NCI-H2029 (cell line): ENCODE measurements at places on chromosomes 12 and 14.

GRCh38 chr12:31274520-31275300 lies 51.2 kb downstream of the SINHCAF start:
- no peak for DNase-seq

DNA sequence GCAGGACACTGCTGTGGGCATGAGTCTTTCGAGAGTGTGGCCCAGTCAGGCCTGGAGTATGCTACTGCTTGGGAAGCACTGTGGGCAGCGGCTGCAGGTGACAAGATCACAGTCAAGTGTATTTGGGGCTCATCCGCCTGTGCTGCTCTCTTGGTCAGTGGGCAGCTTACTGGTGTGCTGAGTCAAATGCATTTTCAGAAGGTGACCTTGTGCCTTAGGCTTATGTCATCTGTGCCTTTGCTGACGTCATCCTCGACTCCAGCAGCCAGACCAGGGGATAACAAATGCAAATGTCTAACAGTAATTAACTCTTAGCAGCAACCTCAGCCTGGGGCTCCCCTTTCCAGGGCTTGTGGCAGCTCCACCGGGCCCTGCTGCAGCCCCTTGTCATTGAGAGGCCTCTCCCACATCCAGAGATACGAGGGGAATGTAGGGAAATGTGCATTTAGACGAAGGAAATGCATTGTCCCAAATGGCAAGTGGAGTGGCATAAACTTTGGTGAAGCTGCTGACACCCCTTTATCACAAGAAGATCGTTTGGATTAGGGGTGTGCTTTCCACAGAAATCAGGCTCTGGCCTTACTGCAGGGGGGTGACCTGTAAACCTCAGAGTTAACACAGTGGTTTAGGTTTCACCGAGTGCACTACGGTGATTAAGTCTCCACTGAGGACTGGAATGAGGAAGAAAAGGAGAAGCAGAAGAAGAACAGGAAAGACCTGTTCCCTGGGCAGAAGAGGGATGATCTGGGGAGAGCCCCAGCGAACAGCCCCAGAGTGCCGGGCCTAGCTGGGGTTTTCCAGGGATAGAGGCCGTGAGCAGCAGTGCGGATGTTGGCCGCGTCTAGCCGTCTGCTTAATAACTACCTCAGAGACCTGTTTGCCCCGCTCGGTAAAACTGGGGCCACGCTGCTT lies 39.7 kb downstream of the PSMA6 start:
- peak; percentile 84 for DNase-seq

GRCh38 chr12:120200364-120200800 lies 529 bp downstream of the RPLP0 start:
- DNase-seq, result no peak

GRCh38 chr12:1469070-1469469 lies 125.3 kb downstream of the FBXL14 start:
- DNase-seq, result no peak

- DNase-seq, result no peak
Observed at GRCh38 chr14:44763356-44763755, 198.4 kb downstream of the KLHL28 start.

DNA sequence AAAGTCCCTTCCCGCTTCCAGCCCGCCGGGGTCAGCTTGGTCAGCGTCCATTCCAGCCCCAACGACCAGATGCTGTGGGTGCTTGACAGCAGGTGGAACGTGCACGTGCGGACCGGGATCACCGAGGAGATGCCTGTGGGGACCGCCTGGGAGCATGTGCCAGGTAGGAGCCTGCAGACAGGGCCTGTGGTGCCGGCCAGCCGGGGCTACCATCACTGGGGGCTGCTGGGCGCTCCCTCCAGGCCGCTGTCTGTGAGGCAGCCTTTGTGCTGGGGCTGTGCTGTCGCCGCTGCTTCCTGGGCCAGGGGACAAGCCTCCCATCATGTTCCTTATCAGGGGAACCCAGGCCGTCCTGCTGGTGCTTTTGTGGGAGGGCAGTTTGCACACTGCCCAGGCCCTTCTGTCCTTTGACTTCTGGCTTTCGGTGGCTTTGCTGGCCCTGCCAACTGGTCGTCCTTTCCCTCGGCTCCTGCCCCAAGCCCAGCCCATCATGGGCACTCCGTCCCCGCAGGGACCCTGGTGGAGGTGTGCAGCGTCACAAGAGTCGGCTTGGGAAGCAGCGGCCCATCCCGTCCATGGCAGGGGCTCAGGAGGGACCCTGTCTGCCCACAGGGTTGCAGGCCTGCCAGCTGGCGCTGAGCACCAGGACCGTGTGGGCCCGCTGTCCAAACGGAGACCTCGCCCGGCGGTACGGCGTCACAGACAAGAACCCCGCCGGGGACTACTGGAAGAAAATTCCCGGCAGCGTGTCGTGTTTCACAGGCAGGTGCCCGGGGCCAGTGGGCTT lies 12.4 kb downstream of the ANKRD9 start:
- DNase-seq, result no peak

DNA sequence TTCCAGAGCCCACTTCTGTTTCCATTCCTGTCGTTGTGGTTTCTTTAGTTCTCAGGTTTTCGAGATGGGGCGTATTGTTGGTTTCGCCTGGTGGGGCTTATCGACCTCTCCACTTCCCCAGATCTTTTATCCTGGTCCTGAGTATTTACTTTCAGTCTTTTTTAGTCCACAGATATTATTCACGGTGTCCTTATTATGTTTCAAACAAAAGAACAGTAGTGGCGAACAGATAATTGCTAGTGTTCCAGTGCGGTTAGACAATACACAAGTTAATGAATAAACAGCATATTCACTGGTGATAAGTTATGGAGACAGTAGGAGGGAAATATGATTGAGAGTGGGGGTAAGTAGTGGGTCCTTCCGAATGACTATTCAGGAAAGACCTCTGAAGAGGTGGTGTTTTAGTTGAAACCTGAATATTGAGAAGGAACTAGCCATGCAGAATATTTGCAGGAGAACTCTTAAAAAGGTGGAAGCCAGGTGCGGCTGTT lies 668 bp downstream of the TMEM260 start:
- DNase-seq, result peak; percentile 93

GRCh38 chr12:100942984-100943749 lies 148.6 kb downstream of the ANO4 start:
- no peak for DNase-seq

DNA sequence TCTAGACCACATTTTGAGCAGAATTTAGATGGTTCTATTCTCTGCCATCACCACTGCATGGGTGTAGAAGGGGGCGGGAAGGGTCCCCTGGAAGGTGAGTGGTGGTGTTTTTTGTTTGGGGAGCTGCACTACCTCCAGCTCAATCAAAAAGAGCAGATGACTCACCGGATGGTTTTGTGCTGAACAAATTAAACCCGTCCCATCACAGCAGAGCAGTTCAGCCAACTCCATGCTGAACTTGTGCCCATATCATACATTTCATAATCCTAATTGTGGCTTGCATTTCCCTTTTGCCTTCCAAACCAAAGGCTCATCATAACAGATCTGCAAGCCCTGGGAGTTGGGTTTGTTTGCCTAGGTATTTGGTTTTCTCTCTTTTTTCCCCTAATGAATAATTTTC lies 53.0 kb upstream of the RPH3A start:
- no peak for DNase-seq

DNA sequence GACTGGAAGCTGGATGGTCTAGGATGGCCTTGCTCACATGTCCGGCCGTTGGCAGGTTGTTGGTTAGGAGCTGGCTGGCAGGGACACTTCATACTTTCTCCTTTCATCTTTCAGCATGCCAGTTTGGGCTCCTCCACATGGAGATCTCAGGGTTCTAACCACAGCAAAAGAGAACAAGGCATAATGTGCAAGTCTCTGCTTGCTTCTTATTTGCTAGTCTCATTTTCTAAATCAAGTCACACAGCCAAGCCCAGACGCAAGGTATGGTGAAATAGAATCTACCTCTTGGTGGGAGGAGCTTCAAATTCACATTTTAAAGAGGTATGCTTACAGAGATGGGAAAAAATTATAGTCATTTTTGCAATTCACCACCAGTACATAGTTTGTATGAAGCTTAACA lies 69.1 kb upstream of the NAP1L1 start:
- DNase-seq, result no peak

DNA sequence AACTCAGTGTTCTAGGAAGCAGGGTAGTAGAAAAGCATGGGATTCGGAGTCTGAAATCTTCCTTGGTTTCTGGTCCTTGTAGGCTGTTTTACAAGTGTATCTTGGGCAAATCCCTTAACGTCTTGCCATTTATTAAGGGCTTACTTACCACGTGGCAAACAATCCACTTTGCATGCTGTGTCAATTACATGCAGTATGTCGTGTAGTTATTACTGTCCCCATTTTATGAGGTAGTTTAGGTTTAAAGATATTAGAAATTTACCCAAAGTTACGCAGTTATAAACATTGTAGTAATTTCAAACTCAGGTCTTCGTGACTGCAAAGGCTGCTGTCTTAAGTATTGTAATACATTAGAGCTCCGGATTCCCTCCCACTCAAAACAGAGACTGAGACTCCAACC lies 1.5 kb upstream of the NOVA1 start:
- no peak for DNase-seq

DNA sequence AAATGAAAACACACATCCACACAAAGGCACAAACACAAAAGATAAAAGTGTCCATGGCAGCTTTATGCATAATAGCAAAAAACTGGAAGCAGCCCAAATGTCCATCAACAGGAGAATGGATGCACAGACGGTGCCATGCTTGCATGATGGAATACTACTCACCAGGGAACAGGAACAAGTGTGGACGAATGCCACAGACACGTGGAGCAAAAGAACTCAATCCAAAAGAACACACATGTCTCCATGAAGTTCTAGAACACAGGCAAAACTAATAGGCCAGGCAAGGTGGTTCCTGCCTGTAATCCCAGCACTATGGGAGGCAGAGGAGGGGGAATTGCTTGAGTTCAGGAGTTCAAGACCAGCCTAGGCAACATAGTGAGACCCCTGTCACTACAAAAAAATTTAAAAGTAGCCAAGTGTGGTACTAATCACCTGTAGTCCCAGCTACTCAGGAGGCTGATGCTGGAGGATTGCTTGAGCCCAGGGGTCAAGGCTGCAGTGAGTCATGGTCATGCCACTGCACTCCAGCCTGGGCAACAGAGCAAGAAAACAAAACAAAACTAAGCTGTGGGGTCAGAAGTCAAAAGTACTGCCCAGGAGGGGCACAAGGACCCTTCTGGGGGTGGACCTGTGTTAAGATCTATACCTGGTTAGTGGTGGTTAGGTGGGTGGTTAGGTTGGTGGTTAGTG lies 7.3 kb upstream of the TMEM119 start:
- no peak for DNase-seq

DNA sequence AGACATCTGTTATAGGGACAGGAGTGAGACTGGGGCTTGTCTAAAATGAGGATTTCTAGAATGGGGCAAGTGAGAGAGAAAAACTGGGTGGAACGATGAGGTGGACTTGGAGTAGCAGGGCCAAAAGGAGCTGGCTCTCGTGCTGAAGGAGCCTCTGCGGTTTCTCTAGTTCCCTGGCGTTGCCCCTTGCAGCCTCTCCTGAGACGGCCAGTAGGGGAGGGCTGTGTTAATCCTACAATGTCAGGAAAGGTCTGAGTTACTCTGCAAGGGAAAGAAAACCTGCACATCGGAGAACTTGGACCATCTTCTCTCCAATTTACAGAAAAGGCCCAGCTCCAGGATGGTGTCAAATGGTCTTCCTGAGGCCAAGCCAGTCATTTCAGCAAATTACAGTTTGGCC lies 963.8 kb upstream of the FLRT2 start:
- DNase-seq, result no peak

DNA sequence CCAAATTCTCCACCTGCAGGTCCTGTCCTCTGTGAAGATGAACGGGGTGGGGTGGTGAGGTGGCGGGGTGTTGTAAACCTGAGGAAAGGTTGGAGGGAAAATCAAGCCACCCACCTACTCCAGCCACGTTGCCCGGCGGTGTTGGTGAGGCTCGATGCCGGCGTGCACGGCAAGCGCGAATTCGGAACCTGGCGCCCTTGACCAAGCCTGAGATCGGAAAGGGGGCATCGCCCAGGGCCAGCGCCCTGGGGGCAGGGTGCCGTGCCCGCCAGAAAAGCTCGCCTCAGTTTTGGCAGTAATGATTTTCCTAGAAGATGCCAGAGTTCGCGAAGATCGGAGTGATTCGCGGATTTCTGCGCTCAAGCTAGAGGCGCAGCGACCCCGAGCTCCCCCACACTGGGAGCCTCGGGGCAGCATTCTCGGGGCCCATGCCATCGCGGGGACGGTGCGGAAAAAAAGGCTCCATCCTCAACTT lies 817 bp downstream of the STXBP6 start:
- no peak for DNase-seq

DNA sequence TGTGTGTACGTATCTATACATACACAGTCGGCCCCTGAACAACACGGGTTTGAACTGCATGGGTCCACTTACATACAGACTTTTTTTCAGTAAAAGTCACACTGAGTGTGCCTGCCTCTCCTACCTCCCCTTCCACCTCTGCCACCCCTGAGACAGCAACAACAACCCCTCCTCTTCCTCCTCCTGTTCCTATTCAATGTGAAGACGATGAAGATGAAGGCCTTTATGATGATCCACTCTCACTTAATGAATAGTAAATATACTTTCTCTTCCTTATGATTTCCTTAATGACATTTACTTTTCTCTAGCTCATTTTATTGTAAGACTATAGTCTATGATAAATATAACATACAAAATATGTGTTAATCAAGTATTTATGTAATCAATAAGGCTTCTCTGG lies 25.5 kb downstream of the TM7SF3 start:
- no peak for DNase-seq

DNA sequence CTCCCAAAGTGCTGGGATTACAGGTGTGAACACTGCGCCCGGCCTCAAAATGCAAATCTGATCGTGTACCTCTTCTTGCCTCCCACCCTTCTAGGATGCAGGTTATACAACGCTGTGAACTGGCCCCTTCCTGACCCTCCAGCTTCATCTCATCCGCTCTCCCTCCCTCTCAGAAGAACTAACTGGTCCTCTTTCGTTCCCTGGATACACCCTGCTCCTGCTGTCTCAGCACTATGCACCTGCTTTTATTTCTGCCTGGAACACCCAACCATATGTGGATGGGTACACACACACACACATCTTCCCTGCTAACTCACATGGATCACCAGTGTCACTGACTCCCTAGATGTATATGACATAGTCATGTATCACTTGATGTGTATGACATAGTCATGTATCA lies 56.1 kb upstream of the VASH1 start:
- DNase-seq, result no peak

DNA sequence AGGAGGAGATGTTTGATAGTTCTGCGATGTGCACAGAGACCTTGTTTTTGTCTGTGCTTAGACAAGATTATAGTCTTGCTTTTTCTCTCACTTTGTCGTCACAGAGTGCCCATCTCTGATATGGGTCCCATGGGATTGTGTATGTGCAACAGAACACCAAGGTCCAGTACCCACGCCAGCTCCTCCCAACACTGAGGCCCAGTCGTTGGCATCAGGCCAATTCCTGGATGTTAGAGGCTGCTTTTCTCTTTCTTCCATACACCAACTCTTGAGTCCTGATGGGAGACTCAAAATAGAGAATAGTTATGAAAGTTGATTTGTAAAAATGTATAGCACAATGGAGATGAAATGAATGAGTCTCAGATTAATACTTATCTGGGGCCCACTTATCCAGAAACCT lies 22.7 kb upstream of the PRMT8 start:
- DNase-seq, result no peak

DNA sequence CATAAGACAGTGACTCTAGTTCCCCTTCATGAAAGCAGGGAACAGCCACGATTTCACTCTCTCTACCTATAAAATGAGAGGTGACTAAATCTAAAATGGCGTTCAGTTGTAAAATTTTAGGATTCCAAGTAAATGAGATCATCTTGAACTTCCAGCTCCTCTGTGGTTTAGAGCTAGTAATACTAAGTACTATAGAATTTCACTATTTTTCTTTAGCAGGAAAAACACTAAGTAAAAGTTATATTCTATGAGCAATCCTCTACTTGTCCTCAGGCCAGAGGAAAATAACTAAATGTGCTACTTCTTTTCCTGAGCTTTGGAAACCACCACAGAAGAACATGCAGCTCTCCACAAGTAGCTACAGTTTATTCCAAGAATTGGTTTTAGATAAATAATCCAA lies 55.6 kb downstream of the NIN start:
- no peak for DNase-seq
